Testis (tissue), 5 donors: ENCODE measurements at places on chromosomes 3 and 15. TPM values are rescaled to one million over a fixed set of nuclear protein-coding genes. Genes with fewer than 3 reads are reported as not detected.
A peak's percentile ranks its signal among the peaks of the same experiment; 100 is the strongest.

TRAT1 gene
- total RNA-seq, result 0.25 TPM

CLN6 gene
- total RNA-seq, result 39.7 TPM

DNA sequence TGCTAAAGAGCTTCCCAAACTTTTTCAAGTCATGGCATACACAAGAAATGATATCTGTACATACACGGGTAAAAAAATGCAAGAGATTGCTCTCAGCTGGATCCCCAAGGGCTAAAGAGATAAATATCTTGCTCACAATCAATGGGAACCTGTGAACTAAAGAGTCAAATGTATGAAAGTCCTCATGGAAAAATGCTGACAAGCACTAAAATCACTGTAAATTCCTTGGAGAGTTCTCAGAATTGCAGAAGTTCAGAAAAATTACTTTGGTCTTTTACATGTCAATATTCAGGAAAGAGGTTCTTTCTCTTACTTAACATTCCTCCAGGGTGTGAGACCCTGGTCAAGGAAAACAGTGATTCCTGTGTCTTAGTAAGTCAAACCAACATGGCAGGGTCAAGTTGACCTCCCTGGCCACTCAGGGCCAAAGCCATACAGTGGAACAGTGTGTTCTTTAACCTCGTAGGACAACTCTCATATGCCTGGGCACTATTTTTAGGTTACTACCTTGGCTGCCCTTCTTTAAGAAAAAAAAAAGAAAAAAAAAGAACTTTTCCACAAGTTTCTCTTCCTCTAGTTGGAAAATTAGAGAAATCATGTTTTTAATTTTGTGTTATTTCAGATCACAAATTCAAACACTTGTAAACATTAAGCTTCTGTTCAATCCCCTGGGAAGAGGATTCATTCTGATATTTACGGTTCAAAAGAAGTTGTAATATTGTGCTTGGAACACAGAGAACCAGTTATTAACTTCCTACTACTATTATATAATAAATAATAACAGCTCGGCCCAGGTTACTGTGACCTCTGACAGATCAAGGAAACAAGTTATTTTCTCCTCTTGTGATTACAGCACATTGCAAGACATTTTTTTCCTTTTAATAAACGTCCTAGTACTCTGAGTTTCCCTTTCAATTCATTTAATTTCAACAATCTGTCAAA lies 12.5 kb downstream of the SSR3 start:
- peak; percentile 56 for DNase-seq

- DNase-seq, result no peak
These were observed 16.7 kb upstream of the DLL4 start for GRCh38 chr15:40912478-40912877.

DNA sequence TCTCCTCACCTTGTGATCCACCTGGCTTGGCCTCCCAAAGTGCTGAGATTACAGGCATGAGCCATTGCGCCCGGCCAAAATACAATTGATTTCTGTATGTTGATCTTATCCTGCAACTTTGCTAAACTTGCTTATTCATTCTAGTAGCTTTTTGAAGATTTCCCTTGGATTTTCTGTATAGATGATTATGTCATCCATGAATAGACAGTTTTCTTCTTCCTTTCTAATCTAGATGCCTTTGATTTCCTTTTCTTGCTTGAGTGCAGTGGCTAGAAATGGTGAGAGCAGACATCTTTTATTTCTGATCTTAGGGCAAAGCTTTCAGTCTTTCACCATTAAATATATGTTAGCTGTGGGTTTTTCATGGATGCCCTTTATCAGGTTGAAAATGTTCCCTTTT lies 4.4 kb upstream of the ELP6 start:
- no peak for DNase-seq

DNA sequence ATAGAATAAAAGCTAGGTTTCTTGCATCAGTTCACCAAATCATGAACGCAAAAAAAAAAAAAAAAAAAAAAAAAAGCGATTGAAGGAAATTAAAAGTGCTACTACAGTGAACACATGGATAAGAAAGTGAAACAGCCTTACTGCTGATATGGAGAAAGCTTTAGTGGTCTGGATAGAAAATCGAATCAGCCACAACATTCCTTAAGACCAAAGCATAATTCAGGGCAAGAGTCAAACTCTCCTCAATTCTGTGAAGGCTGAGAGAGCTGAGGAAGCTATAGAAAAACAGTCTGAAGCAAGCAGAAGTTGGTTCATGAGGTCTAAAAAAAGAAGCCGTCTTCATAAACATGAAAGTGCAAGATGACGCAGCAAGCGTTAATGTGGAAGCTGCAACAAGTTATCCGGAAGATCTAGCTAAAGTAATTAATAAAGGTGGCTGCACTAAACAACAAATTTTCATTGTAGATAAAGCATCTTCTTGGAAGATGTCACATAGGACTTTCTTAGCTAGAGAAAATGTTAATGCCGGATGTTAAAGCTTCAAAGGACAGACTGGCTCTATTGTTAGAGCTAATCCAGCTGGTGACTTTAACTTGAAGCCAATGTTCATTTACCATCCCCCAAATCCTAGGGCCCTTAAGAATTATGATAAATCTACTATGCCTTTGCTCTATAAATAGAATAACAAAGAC lies 19.2 kb downstream of the P3H2 start:
- no peak for DNase-seq

DNA sequence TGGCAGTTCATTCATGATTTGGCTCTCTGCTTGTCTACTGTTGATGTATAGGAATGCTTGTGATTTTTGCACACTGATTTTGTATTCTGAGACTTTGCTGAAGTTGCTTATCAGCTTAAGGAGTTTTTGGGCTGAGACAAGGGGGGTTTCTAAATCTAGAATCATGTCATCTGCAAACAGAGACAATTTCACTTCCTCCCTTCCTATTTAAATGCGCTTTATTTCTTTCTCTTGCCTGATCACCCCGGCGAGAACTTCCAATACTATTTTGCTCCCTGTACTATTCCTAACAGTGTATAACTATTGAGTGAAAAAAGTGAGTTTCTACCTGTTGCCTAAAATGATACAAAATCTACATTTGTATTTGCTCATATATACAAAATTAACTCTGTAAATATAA lies 128.3 kb downstream of the ULK4 start:
- no peak for DNase-seq

- DNase-seq, result no peak
These were observed 18.8 kb downstream of the SEC61A1 start for GRCh38 chr3:128070898-128071591.

DNA sequence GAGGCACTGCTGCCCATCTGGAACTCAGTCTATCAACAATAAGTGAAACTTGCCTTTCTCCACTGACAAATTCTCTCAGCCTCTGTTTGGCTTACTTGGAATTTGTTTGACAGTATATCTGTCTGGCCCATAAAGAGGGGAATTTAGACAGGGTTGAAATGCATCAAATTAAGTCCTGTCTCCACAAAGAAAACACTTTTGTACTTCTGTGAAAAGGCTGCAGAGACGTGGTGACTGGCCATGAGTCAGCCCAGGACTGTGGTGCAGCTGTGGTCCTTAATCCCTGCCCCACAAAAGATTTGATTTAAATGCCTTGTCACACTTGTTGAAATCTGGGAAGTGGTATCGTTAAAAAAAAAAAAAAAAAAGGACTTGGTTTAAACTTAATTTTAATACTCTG lies 47.5 kb downstream of the RYR3 start:
- no peak for DNase-seq

- no peak for DNase-seq
These were observed 50.6 kb upstream of the ULK4 start for GRCh38 chr3:42012383-42012934.

GRCh38 chr3:177402533-177402932 lies 205.3 kb upstream of the TBL1XR1 start:
- no peak for DNase-seq
